ENCODE measurements at places on chromosomes 2 and 18.

- DNase-seq = no peak
Observed at GRCh38 chr18:31373641-31374040, 2.9 kb upstream of the DSG4 start.

DNA sequence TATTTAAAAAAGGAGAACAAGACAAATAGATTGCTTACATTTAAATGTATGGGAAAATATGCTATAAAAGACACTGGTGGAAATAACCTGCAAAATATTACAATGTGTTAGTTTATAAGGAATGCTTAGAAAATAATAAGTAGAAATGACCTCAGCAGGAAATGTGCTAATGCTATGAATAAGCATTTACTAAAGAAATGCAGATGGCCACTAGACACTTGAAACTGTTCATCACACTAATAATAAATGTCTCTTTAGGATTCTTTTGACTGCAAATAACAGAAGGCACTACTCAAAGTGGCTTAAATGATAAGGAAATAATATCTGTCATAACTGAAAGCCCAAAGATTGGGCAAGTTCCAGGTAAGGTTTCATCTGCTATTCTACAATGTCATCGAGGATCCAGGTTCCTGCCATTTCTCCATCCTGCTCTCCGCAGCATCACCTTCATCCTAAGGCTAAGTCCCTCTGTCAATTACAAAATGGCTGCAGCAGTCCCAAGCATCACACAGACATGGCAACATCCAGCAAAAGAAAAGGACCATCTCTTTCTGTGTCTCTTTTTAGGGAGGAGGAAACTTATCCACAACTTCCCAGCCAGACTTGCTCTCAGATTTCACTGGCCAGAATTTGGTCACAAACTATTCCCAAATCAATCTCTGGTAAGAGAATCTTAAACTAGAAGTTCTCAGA is 21.9 kb downstream of the METTL8 start:
- peak; percentile 58 for DNase-seq

- DNase-seq = peak; percentile 40
Observed at GRCh38 chr18:73839441-73839840, 308.2 kb downstream of the FBXO15 start.

- DNase-seq = no peak
Observed at GRCh38 chr18:31409276-31409675, 32.7 kb downstream of the DSG4 start.

DNA sequence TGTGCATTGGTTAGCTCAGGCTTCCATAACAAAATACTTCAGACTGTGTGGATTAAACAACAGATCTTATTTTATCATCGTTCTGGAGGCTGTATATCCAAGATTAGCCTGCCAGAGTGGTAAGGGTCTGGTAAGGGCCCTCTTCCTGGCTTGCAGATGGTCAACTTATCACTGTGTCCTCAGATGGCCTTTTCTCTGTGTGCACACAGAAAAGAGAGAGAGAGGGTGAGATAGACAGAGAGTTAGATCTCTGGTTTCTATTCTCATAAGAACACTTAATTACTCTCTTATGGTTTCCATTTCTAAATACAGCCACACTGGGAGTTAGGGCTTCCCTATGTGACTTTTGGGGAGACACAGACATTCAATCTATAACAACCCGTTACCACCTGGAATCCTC is 1003.5 kb downstream of the TSN start:
- DNase-seq = no peak

DNA sequence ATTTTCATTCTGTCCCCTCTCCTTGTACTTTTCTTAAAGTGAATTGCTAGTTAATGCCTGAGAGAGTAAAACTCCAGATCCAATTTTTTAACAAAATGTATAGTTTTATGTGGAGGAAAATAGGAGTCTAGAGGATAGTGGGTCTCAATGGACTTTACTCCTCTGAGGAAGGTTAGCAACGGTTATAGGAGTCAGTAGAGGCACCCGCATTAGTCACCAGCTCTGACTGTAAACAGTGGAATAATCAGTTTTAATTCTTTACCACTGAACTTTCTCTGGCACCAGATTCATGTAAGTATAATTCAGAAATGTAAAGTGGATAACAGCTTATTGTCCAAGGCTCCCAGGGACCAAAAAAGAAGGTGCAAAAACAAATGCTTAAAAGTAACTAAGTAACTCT is 38.7 kb upstream of the HNMT start:
- DNase-seq = no peak

GRCh38 chr2:150689590-150689989 is 202.1 kb upstream of the RND3 start:
- peak; percentile 66 for DNase-seq

DNA sequence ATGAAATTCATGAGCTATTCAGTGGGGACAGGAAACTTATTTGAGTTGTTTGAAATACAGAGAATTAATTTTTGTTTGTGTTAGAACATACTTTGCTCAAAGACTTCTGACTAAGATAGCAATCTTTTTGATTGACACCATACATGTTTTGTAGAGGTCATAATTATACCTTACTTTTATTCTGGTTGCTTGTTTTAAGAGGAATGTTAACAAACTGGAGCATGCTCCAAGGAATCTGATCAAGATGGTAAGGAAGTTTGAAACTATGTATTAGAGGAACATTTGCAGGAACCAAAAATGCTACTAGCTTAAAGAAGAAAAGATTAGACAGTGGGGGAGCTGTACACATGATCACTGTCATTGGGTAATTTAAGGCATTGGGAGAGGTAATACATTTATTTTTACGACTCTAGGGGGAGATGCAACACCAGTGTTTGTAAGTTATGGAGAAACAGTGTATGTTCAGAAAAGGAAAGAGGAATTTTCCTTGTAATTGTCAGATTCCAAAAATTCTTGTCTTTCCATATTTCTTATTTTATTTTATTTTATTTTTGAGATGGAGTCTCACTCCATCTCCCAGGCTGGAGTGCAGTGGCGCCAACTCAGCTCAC is 8.0 kb downstream of the AGFG1 start:
- peak; percentile 79 for DNase-seq

DNA sequence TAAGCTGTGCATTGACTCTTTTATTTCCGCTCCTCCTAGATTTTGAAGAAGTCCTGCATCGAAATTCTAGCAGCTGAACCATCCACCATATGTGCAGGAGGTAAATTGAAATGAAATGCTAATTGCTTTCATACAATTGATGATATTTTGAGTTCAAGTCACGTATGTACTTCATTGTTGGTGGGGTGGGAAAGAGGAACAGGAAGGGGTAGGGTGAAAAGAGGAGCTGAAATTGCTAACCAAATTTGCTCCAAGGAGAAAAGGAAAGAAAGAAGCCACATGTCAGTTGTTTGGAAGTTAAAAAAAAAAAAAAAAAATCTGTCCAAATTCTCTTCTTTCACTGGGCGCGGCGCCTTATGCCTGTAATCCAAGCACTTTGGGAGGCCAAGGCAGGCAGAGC is 77.8 kb downstream of the ANTXR1 start:
- no peak for DNase-seq

DNA sequence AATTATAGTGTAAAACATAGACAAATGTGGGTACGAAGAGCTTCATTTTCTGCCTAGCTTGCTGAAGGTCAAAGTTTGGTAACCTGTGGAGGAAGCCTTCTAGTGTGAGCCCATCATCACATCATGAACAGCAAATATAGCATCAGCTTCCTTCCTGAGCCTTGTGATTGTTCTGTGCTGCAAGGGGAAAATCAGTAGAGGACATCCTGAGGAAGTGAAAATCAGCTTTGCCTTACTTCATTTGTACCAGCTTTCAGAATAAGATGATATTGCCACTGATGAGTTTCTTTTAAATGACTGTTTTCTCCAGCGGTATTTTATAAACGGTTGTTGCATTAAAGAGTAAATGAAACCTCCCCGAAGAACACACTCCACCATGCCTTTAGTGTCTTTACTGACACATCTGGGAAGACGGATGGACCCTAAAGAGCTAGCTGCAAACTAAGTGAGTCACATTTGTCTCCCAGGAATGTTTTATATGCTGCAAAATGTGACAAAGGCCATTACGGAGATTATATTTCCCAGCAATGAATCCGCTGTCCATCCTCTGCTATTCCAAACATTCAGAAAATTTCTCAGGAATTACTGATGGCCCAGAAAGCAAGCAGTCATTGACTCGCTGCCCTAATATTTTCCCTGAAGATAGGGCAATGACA is 1272.8 kb downstream of the SUCLG1 start:
- DNase-seq = no peak

- peak; percentile 16 for DNase-seq
Observed at GRCh38 chr2:230258483-230258882, 32.9 kb downstream of the SP140 start.

- DNase-seq = no peak
Observed at GRCh38 chr2:168525020-168525419, 68.9 kb downstream of the CERS6 start.

DNA sequence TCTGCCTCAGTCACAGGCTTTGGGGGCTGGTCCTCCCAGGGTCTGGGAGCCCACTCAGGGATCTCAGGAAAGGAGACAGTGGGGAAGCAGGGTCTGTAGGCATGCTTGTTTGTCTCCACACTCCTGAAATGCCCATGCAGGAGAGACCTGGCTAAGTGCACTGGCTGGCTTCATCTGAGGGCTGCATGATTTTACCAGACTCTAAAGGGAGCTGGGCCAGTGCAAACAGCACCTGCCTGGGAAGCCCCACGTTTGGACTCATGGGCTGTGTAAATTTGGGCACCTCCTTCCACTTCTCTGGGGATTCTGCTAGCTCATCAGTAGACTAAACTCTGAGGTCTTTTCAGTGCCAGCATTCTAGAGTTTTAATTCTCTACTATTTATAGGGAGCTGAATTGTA is 33.7 kb downstream of the LYPD1 start:
- no peak for DNase-seq

DNA sequence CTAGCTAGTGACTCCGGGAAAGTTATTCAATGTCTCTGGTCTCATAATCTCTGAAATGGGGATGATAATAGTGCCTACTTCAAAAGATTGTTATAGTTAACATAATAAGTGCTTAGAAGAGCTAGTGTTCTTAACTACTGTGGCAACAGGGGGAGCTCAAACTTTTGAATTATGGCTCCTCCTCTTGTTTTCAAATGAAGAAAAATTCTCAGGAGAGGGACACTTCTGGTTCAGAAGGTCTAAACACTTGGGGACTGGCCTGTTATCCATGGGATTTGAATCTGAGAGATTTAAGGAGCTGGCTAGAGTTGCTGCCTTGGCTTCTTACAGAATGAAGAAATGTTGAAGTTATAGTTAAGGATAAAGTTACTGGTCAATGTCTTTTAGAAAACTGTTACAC is 92.2 kb upstream of the ITGB6 start:
- DNase-seq = peak; percentile 56

DNA sequence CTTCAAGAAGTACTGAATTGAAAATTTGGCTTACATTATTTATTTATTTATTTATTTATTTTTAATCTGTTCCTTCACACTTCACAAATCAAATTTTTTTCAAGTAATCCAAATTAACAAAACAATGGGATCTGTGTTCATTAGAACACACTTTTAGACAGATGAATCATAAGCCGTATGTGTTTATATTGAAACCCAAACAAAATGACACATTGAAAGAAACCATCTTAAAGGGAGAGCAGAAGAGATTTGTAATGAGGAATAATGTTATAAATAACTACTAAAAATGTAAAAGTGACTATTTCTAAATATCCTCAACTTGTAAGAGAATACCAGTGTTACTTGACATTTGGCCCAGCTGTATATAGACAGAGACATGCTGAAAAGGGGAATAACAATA is 991.0 kb upstream of the CHAC2 start:
- no peak for DNase-seq

GRCh38 chr18:46051731-46052461 is 20.2 kb downstream of the PSTPIP2 start:
- DNase-seq = peak; percentile 80

- peak; percentile 11 for DNase-seq
Observed at GRCh38 chr2:232333361-232334135, 45.0 kb upstream of the ALPP start.

DNA sequence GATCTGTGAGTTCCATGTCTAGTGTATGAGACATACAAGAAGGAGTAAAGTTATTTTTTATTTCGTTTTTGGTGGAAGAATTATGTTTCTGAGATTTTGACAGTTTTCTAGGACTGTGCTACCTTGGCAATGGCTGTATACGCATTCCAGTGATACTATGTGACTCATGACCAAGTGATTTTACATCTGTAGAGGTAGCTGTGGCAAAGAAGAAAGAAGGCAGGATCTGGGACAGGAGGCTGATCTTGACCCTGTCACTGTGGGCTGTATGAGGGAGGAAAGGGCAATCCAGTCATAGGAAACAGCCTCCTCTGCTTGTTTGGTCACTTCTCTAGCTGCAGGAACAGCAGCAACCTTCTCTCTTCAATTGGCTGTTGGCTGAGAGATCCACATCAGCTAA is 44.0 kb upstream of the PDCL3 start:
- DNase-seq = no peak

- DNase-seq = no peak
Observed at GRCh38 chr2:156590085-156590739, 154.0 kb downstream of the GPD2 start.

GRCh38 chr2:136067459-136067858 is 50.5 kb downstream of the CXCR4 start:
- no peak for DNase-seq

GRCh38 chr18:74790451-74790850 is 192.8 kb downstream of the ZNF407 start:
- no peak for DNase-seq

GRCh38 chr18:58937071-58937886 is 72.6 kb downstream of the ZNF532 start:
- DNase-seq = peak; percentile 83
